Activated CD4-positive, CD25-positive, alpha-beta regulatory T cell treated with anti-CD3 and anti-CD28 coated beads, Interleukin-2, amount 50 U/mL, for 72 hours (primary cell): ENCODE measurements at places on chromosomes 16 and 17.

DNA sequence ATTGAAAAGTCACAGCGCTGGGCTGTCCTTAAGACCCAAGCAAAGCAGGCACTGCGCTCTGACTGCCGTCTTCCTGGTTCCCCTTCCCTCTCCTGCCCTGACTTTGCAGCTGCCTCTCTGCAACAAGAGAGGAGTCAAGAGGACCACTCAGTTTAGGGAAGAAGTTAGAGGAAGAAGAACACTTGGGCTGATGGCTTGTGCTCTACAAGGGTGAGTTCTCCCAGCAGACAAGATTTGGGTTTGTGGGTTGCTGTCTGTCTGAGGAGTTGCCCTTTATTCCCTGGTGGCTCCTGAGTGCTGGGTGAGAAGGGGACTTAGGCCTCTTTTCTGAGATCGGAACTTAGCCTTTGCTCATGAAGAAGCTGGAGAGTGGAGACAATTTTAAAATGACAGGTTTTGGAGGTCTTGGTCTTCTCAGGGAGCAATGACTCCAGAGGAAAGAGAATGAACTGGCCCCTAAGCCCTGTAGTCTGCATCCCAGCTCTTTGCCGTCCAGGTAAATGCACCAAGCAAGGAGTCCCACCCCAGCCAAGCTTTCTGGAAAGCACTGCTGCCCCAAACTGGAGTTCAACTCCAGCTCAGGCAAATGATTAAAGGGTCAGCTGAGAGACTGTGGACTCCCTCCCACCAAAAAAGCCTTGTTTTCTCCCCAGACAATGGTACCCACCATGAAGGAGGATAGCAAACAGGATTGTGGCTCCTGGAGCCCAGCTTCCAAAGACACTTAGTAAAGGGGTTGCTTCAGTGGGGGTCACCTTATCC lies 2.7 kb upstream of the HOXB9 start:
- no peak for DNase-seq

DNA sequence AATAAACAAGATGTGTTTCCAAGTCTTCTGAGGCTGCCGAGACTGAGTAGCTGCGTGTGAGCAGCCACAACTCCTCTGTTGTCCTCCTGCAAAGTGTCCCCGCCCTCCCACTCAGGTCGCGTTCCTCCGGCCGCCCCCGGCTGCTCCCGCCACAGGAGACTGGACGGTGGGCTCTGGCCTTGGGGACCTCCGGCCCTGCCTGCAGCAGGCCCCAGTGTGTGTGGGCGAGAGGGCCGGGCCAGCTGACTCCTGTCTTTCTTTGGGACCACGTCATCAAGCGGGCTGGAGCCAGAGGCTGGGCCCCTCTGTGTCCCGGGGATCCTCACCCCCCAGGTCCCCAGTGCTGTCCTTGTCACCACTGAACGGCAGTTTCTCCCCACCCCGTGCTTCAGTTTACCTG lies 175.3 kb downstream of the NPIPB11 start:
- DNase-seq = peak; percentile 16

GRCh38 chr17:10777131-10777807 lies 26.6 kb downstream of the TMEM238L start:
- DNase-seq = no peak

GRCh38 chr17:81006891-81007290 lies 15.2 kb downstream of the CHMP6 start:
- no peak for DNase-seq

- DNase-seq = no peak
Measured at GRCh38 chr16:49890876-49891275, 35.0 kb upstream of the ZNF423 start.

DNA sequence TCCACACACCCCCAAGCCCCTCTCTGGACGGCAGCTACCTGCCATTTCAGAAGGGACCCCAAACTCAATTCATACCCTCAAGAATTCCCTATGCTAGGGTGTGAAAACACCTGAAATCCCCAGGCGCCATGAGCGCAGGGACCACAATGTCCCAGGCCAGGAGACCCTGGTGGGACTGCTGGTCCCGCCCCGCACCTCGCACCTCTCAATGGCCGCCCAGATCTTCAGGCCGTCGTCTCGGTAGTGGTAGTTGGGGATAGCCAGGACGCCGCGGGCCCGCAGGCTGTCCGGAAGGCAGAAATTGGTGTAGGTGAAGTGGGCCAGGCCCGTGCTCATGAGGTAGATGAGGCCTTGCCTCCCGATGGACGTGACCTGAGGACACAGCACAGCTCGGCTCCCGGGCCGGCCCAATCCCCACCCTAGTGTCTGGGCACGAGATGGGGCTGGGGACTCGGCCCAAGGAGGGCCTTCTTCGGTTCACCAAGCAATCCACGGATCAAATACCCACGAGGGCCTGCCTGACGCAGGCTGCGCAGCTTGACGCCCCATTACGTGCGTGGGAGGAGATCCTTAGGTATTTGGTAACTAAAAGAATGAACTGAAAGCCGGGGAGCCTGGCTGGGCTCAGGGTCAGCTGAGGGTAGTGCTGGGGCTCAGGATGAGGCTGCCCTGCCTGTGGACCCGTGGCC lies 9.2 kb downstream of the ALOXE3 start:
- DNase-seq = no peak

DNA sequence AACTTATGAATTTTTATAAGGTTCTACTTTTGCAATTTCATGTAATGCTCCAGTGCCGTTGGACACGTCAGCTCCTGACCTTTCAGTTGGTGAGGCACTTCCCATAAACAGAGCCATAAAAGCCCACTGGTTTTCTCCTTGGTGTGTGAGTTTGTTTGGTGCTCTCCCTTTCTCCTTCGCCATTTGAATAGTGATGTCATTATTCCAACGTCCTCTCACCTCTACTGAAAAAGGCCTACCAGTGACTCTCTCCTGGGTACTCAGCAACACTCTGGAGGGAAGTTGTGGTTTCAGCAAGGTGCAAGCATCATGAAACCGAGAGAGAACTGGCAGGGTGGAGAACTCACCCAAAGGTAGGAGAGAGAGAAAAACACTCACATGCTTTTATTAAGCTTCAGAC lies 29.6 kb upstream of the HNF1B start:
- DNase-seq = no peak

DNA sequence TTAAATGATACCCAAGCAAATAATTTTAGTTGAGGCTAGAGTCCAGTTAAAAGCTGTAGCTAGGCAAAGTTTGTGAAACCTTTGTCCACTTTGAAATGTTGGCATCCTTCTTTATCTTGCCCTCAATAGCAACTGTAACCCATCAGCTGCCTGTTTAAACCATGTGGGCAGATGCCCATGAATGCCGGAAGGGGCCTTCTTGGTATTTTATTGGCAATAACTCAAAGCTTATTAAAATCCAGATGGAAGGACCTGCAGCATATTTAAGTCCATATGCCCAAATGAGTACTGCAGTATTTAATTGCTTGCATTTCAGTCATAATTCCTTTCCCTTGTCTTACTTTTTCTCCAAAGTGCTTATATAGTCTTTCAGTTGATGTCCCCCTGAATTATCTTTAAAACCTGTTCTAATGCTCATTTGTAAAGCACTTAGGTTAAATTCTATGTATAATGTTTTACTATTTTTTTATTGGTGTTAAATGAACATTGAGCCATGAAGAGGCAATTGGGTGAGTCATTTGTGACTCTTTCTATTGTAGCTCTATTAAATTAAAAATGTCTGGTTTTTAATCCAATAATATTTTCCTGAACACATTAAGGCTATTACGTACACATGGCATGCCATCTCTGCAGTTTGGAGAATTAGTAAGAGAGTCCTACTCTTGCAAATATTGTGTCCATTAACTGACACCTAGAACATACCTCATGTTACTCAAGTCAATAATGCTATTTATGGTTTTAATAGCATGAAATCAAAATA lies 225.3 kb downstream of the KCNJ2 start:
- no peak for DNase-seq

- no peak for DNase-seq
Measured at GRCh38 chr16:52557236-52557635, 10.3 kb upstream of the TOX3 start.

- DNase-seq = no peak
Measured at GRCh38 chr17:76171706-76172105, 30.7 kb upstream of the FOXJ1 start.

DNA sequence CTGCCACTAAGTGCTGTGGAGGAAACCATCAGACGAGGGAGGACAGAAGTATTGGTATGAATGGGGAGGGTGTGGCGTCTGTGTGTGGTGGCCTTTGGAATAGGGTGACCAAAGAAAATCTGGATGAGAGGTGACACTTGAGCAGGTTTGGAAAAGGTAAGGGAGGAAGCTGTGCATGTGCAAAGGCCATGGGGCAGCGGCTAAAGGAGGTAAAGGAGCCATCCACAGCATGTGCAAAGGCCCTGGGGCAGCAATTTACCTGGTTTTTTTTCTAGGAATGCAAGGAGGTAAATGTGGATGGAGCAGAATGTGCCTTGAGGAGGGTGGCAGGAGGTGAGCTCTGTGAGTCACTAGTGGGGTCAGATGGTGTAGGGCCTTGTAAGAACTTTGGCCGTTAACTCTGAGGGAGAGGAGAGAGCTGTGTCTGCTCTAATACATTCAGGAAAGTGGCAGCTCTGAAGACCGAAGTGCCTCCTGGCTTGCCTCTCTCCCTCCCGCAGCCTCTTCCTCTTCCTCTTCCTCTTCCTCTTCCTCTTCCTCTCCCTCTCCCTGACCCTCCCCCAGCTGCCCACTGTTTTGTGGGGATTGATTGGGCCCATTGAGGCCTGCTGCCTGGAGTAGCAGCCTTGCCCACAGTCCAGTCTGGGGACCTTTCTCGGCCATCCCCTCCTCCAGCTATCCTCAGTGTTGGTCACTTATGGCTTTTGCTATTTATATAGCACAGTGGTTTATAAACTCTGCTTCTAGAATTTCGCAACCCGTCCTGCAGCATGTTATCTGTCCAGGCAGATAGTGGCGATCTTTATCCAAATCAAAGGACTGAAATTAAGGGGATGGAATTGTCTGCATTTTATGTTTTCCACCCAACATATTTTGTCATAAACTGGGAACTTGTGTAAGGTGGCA lies 38.7 kb downstream of the CMIP start:
- no peak for DNase-seq

DNA sequence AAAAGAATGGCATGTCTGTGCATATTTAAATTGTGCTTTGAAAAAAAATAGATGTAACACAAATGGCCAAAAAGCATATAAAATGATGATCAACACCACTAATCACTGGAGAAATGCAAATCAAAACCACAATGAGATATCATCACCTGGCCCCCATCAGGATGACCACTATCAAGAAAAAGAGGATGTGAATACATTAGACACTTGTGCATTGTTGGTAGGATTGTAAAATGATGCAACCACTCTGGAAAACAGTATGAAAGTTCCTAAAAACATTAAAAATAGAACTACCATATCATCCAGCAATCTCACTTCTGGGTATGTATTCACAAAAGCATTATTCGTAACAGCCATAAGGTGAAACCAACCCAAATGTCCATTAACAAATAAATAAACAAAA lies 91.5 kb downstream of the SPAG9 start:
- DNase-seq = no peak

DNA sequence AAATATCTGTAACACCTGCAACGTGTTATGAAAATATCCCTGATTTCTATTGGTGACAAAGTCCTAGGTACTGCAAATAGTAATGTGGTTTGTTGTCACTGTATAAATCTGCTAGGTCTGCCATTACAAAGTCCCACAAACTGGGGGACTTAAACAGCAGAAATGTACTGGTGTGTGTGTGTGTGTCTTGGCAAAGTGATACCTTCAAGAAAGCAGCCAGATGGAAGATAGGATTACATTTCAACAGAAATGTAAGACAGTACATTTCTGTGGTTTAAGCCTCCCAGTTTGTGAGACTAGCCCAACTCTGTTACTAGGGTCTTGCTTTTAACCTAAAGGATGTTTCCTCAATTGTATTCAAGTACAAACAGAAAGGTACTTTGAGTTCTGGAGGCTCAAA lies 531.7 kb downstream of the NPIPA7 start:
- no peak for DNase-seq

DNA sequence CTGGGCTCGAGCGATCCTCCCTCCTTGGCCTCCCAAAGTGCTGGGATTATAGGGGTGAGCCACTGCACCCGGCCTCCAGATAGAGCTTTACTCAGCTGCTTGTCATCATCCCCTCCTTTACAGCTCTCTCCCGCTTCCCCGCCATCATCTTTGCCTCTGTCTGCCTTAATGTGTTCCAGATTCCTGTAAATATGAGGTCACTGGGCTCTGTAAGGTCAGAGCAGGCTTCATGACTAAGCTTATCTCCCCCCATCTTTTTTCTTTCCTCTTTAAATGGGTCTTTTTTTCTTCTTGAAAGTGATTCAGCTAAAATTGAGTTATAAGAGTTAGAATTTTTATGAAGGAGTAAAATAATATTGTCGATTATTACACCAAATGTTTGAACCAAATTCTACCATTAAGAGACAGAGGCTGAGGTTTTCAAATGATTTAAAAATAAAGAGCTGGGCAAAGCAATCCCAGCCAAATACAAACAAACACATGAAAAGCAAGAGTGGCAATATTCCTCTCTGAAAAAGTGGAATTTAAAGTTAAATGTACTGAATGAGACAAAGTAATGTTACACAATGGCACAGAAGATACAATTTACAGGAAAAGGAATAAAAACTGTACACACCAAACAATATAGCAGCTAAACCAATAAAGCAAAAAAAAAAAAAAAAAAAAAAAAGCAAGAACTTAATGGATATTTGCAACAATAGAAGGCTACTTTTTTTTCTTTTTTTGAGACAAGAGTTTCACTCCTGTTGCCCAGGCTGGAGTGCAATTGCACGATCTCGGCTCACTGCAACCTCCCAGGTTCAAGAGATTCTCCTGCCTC lies 62.1 kb downstream of the CRISPLD2 start:
- no peak for DNase-seq

DNA sequence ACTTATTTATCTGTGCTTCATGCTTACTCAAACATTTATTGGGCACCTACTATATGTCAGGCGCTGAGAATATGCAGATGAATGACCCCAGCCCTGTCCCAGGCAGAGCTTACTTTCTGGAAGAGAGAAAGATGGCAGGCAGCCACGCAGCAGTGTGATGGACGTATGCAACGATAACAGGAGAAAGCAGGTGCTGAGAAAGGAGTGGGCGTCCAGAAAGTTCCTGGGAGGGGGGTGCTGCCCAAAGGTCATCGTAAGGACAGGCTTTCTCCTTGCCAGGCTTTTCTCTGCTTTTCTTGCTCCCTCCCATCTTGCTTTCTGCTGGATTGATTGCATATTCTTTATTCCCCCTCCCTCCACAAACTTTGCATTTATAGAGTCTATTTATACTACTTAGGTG lies 124.5 kb downstream of the GAS7 start:
- DNase-seq = no peak

DNA sequence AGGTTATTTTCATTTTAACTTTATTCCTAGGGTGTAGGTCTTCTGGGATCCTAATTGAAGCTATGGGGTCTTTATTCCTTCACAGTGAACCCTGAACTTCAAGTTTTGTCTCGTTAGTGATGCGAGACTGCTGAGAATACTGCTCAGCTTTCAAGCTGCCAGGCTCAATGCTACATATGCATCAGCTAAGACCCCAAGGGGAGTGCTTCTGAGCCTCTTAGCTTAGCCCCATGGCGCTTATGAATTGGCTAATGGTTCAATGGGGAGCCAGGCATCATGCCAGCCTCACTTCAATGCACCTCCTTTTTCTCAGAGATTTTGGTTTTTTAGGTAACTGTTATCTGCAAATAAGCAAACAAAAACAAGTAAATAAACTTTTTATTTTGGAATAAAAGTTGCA lies 94.1 kb upstream of the SIAH1 start:
- no peak for DNase-seq

GRCh38 chr16:85716680-85717038 lies 27.9 kb upstream of the GINS2 start:
- DNase-seq = no peak

- DNase-seq = no peak
Measured at GRCh38 chr16:76583945-76584344, 306.7 kb downstream of the CNTNAP4 start.

GRCh38 chr17:74340470-74341023 lies 14.5 kb downstream of the KIF19 start:
- no peak for DNase-seq

- no peak for DNase-seq
Measured at GRCh38 chr17:54902611-54903010, 2.0 kb downstream of the TOM1L1 start.
